Fibroblast of the aortic adventitia (primary cell): ENCODE measurements at places on chromosomes 7 and 10. TPM values are rescaled to one million over a fixed set of nuclear protein-coding genes. Genes with fewer than 3 reads are reported as not detected.

DNA sequence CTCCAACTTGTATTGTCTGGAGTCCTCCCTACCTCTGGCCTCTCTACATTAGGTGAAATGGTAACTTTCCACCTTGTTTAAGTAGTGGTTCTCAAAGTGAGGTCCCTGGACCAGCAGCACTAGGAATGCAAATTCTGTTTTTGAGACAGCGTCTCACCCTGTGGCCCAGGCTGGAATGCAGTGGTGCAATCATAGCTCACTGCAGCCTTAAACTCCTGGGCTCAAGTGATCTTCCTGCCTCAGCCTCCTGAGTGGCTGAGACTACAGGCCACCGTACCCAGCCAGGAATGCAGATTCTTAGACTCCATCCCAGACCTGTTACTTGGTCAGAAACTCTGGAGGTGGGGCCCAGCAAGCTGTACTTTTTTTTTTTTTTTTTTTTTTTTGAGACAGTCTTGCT lies 6.8 kb upstream of the TBL2 start:
- no peak for DNase-seq

DNA sequence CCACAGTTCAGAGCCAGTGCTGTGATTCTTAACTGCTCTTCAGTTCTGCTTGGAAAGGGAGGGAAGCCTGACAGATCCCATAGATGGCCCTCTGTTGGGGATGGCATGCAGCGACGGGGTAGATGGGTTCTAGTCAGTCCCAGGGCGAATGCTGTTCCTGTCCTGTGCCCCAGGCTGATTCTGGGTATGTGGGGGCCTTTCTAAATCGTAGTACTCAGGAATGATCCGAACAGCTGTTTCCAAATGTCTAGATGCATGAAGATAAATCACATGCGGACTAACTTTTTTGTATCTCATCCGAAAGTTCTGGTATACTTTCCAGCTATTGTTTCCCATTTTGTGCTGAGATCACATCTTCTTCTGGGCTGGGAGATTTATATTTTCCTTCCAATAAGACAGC lies 186.0 kb upstream of the MKI67 start:
- no peak for DNase-seq

GRCh38 chr10:63227207-63227895 lies 94.2 kb downstream of the NRBF2 start:
- DNase-seq = no peak

- DNase-seq = no peak
Observed at GRCh38 chr7:38335128-38335491, 61.7 kb upstream of the TARP start.

GRCh38 chr10:42988517-42989395 lies 88.1 kb upstream of the RET start:
- DNase-seq = no peak

- peak; percentile 2 for DNase-seq
Observed at GRCh38 chr7:97499204-97499603, 232.7 kb upstream of the TAC1 start.

GRCh38 chr10:132848951-132849545 lies 63.1 kb upstream of the NKX6-2 start:
- DNase-seq = no peak

- DNase-seq = no peak
Observed at GRCh38 chr10:49283491-49283890, 15.5 kb upstream of the C10orf71 start.

- no peak for DNase-seq
Observed at GRCh38 chr10:124172181-124172916, 79.0 kb upstream of the CHST15 start.

DNA sequence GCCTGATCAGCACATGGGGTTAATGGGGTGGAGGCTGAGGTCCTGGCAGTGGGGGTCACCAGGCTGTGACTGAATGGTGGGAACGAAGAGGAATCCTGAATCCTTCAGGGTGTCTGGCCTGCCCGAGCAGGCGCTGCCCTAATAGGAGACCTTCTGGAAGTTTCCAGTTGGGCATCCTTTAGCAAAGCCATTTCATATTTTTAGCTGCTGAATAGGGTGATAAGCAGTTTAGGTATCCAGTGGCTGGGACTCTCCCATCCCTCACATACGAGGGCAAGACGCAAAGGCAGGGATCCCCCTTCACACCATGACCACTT lies 159.3 kb downstream of the SH3PXD2A start:
- no peak for DNase-seq

DNA sequence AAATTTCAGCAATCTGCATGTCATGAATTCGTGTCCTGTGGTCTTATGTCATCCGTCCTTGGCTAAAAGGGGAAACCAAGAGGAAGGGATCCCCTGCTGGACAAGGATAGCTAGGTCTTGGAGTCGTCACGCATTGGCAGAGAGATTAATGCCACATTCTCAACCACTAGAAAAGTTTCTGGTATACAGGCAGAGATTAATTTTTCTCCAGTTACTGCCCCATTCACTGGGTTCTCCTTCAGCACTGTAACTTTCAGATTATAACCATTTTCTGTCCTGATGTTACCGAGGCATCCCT lies 1060.6 kb upstream of the AUTS2 start:
- DNase-seq = no peak

DNA sequence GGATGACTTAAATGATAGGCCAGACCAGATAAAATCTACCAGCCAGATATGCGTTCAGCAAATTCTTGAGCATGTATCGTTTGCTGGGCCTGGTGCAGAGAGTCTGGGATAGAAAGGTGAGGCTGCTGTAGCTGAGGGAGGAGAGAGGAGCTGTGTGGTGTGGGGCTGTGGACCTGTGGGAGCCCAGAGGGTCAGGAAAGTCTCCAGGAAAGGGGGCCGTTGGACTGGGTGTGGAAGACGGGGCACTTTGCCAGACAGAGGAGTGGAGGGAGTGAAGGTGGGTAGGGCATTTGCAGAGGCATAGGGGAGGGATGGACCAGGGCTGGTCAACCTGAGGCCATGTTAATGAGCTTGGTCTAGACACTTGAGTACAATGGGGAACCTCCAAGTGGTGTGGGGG lies 124.7 kb upstream of the UNC5B start:
- DNase-seq = no peak

GRCh38 chr10:28730031-28730778 lies 52.9 kb downstream of the BAMBI start:
- DNase-seq = peak; percentile 51

DNA sequence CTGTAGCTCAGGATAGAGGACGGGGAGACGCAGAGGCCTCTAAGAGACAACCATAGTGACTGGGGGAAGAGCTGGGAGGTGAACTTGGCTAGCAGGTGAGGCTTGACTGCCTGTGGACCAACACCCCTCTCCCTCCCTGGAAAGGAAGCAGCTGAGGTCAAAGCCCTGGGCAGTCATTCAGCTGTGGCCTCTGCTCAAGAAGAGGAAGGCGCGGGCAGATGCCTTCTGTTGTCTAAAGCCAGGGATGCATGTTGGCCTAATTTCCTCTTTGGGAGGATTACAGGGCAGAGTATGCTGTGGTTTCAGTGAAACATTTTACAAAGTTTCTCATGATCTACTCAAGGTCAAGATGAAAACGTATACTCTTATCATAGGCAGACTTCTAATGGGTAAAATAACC lies 327.1 kb downstream of the PRPF18 start:
- DNase-seq = no peak

DNA sequence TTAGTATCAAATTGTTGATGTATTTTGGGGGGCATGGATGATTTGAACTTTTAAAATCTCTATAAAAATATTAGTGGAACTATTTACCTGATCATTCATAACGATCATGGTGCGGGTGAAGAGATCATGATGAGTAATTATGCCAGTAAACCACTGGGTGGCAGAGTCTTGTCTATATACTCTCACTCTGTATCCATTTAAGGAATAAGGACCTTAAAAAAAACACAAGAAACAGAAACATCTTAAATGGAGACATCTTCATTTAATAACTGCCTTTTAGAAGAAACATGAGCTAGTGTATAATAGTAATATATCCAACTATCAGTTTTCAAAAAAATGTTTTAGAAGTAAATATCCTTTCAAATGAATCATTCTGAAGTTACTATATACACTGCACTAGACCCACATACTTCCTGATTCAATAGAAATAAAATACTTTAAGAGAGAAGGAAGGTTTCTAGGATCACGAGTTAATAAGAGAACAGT lies 84.0 kb downstream of the NRBF2 start:
- peak; percentile 73 for DNase-seq

- no peak for DNase-seq
Observed at GRCh38 chr10:88082806-88083596, 219.6 kb downstream of the PTEN start.

DNA sequence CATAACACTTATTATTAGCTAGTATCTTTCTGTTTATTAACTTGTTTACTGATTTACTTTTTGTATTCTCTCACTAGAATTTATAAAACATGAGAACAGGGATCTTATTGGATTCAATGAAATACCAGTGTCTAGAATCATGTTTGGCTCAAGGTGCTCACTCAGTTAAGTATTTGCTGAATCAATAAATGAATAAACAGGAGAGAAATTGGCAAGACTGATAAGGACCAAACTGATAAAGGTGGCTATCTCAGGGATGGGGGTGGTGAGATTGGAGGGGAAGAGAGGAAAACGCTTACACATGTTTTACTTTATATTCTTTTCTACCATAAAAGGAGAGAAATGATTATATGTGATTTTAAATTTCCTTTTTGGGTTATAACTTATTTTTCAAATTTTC lies 43.3 kb upstream of the CCDC6 start:
- DNase-seq = no peak

DNA sequence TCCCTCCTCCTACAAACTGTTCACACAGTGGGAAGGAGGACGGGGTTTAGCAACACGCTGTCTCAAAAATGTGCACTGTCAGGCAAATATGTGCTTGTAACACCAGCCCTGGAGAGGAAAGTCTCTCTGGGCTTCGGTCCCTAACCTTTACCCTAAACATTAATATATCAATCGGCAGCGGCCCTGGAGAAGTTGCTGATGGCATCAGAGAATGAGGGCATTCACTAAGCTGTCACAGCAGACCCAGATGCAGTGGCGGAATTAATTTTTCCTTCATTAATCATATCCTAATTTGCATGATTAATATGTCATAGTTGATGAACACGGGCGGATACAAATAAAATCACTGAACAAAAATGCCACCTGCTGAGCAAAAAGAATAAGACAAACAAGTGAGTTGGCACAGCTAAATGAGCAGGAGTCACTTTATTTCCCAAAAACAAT lies 45.2 kb upstream of the INSIG1 start:
- peak; percentile 36 for DNase-seq

- DNase-seq = no peak
Observed at GRCh38 chr10:129784891-129785290, 179.2 kb downstream of the EBF3 start.

DNA sequence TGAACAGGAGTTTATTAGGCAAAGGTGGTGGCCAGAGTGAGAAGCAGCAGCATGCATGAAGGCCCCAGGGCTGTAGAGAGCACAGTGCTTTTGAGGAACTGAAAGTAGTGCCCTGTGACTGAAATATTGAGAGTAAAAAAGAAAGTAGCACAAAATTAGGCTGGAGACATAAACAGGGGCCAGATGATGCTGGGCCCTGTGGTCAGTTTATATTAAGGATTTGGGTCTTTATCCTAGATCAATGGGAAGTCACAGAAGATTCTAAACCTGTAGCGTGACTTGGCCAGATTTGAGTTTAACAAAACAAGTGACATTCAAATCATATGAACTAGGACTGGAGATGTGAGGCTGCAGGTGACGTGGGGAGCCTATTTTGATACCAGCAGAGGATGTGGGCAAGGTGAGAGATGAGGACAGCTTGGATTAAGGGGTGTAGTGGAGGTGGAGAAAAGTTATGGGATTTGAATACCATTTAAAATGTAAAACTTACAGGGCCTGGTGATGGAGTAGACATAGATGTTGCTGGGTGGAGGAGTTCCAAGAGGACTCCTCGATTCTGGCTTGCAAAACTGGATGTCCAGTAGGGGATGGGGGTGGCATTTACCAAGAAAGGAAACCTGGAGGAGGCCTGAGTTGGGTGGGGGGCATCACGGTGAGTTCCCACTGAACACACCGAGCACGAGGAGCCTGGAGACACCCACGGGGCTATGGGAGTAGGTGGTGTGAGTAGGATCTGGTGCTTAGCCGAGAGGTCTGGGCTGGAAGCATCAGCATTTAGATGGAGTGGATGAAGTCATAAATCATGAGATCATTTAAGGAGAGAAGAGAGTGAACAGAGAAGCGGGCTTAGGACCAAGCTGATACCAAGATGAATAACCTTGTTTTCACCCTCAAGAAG lies 52.8 kb downstream of the HHEX start:
- no peak for DNase-seq

- DNase-seq = no peak
Observed at GRCh38 chr7:127782654-127783559, 130.9 kb downstream of the SND1 start.

GRCh38 chr10:133114726-133115452 lies 27.2 kb downstream of the ADGRA1 start:
- DNase-seq = no peak

- DNase-seq = peak; percentile 67
Observed at GRCh38 chr7:82605247-82605864, 161.8 kb upstream of the CACNA2D1 start.

DNA sequence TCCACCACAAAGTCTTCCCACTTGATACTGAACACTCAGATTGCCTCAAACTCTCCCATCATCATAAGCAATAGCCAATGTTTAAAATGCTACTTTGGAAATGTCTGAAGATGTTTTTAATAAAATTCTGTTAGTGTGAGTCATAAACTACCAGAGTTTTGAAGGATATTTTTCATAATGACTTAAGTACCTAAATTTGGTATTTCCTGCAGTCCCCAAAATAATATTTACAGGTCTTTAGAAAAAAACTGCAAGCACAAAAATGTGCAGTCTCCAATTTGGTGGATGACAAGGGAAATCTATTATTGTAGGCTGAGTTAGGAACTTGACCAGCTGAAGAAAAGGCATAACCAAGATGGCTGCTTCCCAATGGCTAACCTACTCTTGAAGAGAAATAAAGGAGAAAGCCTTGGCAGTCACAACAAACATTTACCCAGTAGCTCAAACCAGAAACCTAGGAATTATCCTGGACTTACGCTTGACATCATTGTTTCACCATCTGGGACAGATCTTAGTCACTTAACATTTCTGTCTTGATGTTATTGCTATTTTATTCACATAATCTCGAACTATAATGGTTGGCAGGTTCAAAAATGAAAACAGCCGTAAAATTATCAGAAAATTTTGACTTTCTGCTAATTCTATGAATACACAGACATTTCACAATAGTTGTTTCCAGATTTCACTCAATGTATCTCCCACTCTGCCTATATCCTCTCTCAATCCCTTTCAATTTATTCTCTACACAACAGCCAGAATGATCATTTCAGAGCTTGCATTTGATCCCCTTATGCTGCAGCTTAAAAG lies 111.2 kb upstream of the STEAP1B start:
- peak; percentile 58 for DNase-seq

Gene CTAGE4
- total RNA-seq = 1.7 and 2.9 TPM in 2 replicates

Gene VWA2
- total RNA-seq = 0.09 TPM in 1 of 2 replicates, not detected in the other

Gene OR9A2
- total RNA-seq = not detected in 2 replicates

Gene STOX1
- 0.09 TPM in 1 of 2 replicates, not detected in the other for total RNA-seq

Gene CNTNAP2
- under 0.01 TPM in 1 of 2 replicates, not detected in the other for total RNA-seq

Gene KCNMA1
- total RNA-seq = 40.1 and 106 TPM in 2 replicates

Gene EIF5AL1
- 1.5 TPM in 1 of 2 replicates, not detected in the other for total RNA-seq

Gene SLC13A4
- total RNA-seq = 0.99 and 3.3 TPM in 2 replicates

Gene CAMK2G
- total RNA-seq = 25.8 and 31.2 TPM in 2 replicates

Gene LFNG
- total RNA-seq = 0.72 and 2.3 TPM in 2 replicates
